ENCODE measurements at places on chromosomes 2 and 18.

- DNase-seq, result no peak
Measured at GRCh38 chr18:56825321-56825720, 174.2 kb downstream of the WDR7 start.

- no peak for DNase-seq
Measured at GRCh38 chr2:23028106-23028505, 356.9 kb upstream of the KLHL29 start.

DNA sequence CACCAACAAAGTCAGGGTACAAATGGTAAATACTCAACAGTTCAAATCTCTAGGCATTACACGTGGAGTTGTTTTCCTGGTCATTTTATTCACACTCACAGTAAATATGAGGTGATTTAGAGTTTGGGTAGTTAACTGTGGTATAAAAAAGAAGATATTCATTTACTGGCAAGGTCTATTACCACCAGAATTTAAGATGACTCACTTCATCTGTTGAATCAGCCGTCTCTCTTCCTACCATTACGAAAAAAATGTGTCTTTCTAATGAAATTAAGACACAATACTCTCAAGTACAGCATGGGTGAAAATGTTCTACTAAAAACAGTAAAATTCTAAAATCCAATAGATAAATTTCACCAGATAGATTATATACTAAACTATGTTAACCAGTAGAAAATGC lies 21.0 kb upstream of the GPR75 start:
- no peak for DNase-seq

DNA sequence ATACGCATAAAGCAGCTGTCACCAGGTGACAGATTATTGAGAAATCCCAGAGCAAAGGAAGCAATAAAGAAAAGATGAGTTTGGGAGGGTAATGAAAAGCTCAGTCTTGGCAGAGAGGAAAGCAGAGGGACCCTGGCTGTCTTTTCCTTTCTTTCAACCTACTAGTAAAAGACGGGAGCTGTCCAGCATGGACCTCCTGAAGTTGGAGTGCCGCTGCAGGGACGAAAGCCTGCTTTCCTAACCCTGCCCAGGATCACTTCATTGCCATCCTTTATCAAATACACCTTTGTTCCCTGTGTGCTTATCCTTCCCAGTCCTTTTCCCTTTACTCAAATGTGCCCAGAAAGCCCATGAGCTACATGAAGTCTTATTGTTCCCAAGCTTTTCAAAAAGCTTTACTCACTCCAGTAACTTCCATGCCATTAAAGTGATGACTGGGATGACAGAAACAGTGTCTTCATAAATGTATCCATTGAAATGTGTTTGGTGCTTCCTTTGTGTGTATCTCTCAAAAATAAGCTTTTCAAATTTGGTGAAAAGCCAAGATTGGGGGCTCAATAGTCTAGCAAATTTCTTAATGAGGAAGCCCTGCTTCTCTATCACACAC lies 3.7 kb upstream of the SPR start:
- no peak for DNase-seq

DNA sequence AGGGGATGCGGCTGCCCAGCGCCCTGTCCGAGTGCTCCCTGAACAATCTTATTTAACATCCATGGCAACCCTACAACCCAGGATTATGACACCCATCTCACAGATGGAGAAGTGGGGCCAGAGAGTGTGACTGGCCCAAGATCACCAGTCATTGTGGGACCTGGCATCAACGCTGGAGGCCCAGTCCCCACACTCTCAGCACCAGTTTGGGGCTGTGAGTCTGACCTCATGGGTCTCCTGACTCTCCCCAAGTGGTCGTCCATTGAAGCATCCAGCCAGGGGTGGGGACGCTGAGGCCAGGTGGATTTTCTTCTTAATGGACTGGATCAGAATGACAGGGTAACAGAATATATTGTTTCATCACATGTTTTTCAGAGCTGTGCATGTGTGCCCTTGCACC lies 24.5 kb downstream of the MAL start:
- DNase-seq, result no peak

DNA sequence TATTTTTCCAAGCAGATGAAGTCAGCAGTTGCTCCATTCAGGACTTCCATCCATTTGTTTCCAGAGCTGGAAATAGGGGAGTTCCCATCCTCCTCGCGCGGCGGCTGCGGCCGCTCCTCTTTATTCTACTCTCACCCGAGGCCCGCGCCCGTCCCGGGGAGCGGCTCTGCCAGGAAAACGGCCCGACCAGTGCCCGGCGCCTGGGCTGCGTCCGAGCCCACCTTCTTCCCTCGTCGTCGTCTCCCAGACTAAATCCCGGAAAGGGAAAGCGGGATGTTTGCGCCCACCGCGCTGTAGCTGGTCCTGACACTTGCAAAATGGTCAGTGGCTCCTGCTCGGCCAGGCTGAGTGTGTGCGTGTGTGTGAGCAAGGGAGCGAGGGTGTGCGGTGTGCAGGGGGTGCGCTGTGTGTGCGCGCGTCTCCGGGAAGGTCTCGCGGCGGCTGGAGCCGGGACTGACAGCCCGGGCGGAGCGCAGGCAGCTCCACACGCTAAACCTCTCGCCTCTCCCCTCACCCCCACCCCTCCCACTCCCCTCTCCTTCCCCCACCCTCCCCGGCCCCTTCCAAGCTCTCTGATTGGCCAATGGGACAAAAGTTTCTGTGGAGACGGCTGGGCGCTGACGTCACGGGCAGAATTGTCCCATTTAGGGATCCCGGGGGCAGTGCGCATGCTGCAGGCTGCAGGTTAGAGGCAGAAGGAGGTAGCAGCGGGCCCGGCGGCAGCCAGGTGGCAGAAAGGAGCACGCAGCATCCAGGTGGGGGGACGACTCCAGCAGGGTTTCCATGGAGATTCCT lies at the start of gene NOL4:
TSS of gene NOL4 (minus strand) at position 491 of the 795 bp plus-strand sequence. CDS start 1,660 bp downstream, outside the sequence.
- peak; percentile 98 for DNase-seq

Measured in NCI-H2081 (cell line).